CD4-positive, alpha-beta T cell treated with Interleukin-4 for 4 hours (primary cell): ENCODE measurements at places on chromosomes 11 and 22.

GRCh38 chr11:76783896-76784813 lies 999 bp downstream of the TSKU start:
- DNase-seq: no peak

DNA sequence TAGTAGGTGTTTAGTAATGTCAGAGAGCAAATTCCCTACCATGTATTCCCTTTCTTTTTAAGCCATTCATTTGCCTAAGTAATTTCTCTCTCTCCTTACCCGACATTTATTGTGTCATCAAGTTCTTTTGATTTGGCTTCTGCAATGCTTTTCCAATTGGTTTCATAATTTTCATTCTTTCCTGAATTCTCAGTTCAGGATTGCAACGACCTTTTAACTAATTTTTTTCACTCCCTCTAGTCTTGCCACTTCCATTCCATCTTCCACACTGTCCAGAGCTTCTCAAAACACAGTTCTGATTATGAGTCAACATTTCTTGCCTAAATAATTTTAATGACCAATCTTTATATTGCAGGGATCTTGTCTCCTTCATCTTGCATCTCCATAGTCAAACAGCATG lies 41.2 kb upstream of the RAB30 start:
- DNase-seq: no peak

- peak; percentile 62 for DNase-seq
These were observed at the start of gene AP5B1 for GRCh38 chr11:65780770-65781151. TSS of gene AP5B1 (minus strand) at chr11:65780976. CDS start at chr11:65780591, 385 bp downstream.

GRCh38 chr11:19959648-19960059 lies 200.6 kb downstream of the DBX1 start:
- no peak for DNase-seq

- no peak for DNase-seq
These were observed 90.3 kb upstream of the BARX2 start for GRCh38 chr11:129285402-129285786.

- no peak for DNase-seq
These were observed 26.9 kb upstream of the TBCEL start for GRCh38 chr11:120996973-120997372.

DNA sequence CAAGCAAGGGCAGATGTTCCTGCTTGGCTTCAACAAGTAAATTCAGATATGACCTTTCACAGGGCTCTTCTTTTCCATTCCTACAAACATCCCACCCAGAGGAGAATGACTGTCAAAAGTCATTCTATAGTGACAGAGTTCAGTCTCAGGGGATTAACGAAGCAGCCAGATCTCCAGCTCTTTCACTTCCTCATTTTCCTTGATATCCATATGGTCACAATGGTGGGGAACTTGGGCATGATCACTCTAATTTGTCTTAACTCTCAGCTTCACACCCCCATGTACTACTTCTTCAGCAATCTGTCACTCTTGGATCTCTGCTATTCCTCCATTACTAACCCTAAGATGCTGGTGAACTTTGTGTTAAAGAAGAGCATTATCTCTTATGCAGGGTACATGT lies 15.0 kb upstream of the OR8B8 start:
- DNase-seq: no peak

DNA sequence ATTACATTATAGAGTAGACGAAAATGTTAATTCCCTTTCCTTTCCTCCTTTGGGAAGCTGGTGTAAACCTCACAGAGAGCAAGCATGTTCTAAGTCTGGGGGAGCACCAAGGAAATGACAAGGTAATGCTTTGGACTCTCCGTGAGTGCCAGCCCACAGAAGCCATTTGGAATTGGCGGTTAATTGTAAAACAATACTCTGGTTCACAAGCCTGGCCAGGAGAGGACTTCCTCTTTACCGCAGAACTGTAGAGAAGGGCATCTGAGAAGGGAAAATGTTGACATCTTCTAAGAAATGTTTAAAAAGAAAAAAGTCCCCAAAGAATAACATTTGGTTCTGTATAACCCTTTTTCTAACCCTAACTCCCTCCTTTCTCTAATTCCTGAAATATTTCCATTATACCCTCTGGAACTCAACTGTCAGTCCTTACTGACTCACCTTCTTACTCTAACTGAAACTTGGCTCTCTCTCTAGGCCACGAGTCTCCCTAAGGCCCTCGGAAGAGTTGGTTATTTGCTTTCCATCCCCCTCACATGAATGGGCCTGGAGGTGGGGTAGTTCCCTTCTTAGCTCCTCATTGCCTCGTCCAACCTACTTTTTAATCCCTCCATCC lies 379.8 kb downstream of the SOX6 start:
- no peak for DNase-seq
